ENCODE measurements at places on chromosomes 3 and 15. TPM values are rescaled to one million over a fixed set of nuclear protein-coding genes. Genes with fewer than 3 reads are reported as not detected.

DNA sequence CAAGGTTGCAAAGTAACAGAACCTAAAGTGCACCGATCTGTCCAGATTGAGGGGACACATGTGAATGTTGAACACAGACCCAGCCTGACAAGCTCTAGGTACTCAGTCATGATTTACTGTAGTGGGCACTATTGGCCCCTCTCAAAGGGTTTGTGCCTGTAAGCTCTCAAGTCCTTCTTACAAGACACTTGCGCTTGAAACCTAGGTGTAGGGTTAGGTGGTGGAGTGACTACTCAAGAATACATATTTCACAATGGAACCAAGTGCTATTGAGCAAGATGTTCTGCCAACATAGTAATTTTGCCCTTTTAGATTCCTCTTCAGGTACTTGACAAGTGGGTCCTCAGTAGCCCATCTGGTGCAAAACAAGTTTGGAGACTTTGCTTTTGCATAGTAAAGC is 169.9 kb downstream of the AKAP13 start:
- no peak for DNase-seq

- DNase-seq = no peak
Observed at GRCh38 chr3:46059432-46059831, 32.1 kb upstream of the XCR1 start.

DNA sequence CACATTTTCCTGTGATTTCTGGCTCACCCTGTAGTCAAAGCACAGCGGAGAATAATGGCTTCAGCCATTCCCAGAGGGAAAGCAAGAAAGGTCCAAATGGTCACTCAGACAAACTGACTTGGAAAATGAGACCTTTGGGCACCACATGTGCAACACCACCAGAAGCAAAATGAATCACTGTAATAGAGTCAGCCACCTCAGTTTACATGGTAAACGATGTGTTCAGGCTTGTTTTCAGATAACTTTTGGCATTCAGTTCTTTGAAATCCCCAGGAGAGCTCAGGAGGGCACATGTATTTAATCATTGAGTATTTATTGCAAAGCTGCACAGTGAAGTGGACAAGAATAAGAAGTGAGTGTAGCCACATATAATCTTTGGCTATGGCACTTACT is 38.4 kb upstream of the ALCAM start:
- DNase-seq = no peak

DNA sequence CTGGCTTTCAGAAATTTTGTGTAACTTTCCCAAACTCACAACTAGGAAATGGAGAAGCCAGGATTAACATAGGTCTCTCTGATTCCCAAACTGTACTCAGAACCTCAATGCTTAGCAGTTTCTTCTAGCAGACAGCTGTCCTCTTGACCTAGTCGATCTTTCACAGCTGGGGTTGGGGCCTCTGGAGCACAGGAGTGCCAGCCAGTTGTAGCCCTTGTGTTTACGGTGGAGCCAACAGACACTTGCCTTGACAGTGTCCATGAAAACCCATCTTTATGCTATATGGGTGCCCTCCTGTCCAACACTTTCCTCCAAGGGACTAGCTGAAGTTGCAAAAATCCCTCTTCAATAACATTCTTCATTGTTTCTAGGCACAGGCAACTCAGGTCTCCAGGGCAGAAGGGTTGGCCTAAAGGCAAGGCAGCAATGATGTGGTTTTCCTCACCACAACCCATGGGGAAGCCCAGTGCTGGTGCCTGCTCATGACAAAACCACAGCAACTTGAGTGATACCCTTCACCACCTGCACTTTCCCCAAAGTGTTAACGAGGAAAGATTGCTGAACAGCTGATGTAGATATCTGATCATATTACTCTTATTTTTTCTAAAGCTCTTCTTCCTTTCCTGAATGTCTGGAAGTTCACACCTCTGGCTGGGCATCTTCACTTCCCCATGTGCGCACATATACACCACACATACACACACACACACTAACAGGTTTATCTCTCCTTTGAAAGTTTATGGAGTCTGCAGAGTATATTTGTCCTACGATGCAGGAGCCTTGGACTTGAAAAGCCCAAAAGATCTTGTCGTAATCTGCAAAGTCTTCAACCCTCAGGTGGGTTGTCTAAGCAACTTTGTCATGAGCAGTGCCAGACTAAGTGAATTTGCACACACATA is 11.0 kb upstream of the KNG1 start:
- no peak for DNase-seq

- DNase-seq = no peak
Observed at GRCh38 chr15:100461049-100461448, 67.7 kb downstream of the CERS3 start.

DNA sequence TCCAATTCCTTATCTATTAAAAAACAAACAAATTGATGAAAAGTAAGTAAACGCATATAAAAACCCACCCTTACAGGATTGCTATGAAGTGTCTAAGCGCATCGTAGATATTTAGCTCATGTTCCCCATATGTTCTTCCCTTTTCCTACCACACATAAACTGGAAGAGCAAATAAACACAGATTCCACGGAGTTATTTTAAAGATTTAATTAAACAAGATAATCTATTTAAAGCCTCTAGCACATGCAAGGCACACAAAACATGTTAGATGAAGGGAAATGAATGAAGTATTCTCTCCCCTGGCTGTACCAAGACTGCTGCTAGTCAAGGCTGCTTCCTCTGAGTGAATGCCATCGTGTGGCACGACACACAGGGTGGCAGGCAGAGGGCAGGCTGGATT is 78.4 kb upstream of the FGF12 start:
- no peak for DNase-seq

GRCh38 chr3:21159543-21159906 is 591.5 kb downstream of the ZNF385D start:
- no peak for DNase-seq

DNA sequence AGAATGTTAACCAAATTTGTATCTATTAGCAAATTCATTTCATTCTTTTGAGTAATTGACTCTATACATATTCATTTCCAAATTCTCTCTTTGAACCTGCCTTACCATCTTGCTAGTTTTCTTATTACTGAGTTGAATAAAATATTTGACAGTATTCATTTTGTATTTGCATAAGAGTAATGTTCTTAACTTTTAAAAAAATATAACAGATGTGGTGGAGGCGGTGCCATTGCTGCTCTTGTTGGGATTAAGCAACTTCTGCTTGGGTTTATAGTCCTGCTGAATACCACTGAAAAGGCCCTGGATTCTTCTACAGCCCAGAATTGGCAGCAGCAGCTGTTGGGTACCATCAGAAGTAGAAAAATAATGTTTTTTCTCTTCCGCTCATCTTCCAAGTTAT is 148.9 kb upstream of the PEX5L start:
- no peak for DNase-seq

DNA sequence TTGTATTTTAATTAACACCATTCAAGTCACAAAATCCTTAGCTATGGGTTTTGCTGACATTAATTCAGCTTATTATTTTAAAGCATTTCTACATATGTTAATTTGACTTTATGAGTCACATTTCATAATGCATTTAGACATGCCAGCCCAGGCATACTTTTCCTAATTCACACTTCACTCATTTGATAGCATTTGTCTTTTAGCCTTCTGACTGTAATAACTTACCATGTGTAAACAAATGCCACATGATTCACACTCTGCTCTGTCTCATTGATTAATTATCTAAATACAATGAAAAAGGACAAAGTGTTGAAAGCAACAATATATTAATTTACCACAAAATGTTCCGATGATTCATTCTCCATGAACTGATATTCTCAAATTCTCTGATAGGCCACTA is 927.8 kb upstream of the EPHA6 start:
- no peak for DNase-seq

DNA sequence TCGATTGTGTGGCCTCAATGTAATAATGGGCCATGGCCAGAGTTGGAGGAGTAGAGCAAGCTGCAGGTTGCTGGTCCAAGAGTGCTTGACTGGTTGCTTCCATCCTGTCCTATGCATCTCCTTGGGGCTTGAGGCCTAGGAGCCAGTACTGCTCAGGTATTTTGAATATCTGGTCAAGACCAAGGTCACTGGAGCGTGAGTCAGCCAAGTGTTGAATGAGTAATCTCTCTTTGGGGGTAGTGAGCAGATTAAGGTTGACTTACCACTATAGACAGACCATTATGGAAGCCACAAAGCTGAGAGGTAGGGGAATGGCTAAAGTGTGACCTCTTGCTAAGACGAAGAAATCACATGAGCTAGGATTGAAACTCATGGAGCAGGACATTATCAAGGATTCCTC is 9.4 kb upstream of the PARP6 start:
- no peak for DNase-seq

- no peak for DNase-seq
Observed at GRCh38 chr15:71775856-71776255, 34.5 kb upstream of the NR2E3 start.

DNA sequence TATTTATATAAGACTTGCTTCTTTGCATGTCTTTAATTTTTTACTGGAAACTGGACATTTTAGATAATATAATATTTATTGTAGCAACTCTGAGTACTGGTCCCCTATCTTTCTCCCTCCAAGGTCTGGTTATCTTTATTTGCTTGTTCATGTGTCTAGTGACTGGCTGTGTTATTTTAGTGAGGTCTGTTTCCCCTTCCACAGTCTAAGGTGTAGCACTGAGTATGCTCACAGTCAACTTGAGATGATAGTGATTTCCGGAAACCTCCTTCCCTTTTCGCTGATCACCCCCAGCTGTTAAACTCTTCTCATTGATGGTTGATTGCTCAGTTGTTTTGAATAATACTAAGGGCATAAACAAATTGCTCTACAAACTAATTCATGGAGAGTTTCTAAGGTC is 37.0 kb downstream of the PCNP start:
- DNase-seq = no peak

DNA sequence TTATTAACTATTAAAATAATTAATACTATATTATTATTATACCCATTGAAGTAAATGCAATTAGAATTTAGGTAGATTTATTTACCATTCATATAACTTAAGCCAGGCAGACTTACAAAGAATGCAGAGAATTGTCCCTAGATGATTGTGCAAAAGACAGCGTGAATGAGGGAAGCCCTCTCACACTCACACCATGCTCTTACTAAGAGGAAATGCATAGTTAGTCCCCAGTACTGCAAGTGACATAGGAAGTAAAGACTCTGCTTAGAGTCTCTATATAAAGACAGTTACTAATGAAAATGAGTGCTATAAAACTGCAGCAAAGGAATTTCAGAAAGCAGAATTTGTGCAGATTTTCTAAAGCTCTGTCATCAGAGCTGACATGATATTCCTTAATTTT is 270.4 kb downstream of the ZBBX start:
- DNase-seq = no peak

GRCh38 chr3:127162947-127163645 is 29.8 kb upstream of the PRR23E start:
- no peak for DNase-seq

GRCh38 chr3:50248387-50248786 is 12.4 kb downstream of the GNAI2 start:
- no peak for DNase-seq

GRCh38 chr15:72339777-72340177 is 19.8 kb upstream of the CELF6 start:
- DNase-seq = no peak

GRCh38 chr3:113659101-113659541 is 37.3 kb downstream of the USF3 start:
- no peak for DNase-seq

DNA sequence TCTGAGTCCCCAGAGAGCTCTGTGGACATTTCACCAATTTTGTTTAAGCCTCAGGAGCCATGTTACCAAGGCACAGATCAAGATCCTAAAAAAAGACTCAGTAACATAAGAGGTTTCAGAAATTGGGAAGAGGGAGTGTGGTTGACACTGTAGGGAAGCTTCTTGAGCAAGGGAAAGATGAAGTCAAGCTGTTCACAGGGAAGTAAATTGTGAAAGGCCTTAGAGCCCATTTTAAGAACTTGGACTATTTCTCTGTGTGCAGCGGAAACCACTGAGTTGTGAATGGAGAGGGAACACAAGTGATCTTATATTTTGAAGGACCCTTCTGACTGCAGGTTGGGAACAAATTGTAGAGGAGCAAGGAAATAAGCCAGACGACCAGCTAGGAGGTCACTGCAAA is 18.7 kb downstream of the BCL2A1 start:
- no peak for DNase-seq

- DNase-seq = no peak
Observed at GRCh38 chr3:147653367-147653923, 244.3 kb downstream of the ZIC1 start.

DNA sequence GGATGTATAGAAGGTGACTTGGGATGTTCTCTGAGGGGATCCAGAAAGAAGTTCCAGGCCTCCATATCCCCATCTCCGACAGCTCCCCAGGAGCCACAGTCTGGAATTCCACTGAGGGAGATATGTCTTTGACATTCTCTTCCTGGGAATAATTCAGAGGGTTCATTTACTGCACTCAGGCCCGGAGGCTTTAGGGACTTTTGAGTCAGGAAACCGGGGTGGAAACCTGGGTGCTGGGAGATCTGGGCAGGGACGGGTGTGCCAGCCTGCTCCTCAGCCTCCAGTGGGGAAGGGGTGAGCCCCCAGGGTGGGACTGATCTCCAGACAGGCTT is 147.7 kb downstream of the SMAD6 start:
- DNase-seq = no peak

DNA sequence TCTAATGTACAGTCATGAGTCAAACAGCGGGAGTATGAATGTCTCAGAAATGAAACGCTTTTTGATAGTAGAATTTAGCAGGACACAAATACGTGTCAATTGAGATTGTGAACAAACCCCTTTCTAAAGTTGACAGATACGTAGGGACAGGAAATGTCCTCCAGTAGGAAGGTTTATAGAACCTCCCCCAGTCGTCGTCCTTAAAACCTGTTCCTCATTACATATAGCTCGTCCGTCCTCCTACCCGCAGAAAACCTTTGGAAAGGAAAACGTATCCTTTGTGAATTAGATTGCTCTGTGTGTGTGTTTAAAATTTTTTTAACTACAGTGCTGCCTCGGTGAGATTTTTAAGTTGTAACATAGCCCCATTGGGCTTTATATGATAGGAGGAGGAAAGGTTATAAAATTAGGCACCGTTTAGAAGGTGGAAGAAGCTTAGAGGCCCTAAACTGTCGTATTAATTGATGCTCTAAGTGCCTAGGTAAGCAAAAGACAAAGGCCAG is 4.1 kb downstream of the UBE2E1 start:
- DNase-seq = no peak

- no peak for DNase-seq
Observed at GRCh38 chr3:141844108-141844507, 32.3 kb upstream of the ATP1B3 start.

GRCh38 chr15:82031871-82032270 is 13.9 kb downstream of the MEX3B start:
- no peak for DNase-seq

GRCh38 chr3:194782698-194783404 is 97.2 kb downstream of the FAM43A start:
- DNase-seq = no peak

The BFSP2 gene
- total RNA-seq = not detected

The TGM5 gene
- total RNA-seq = not detected

The CASR gene
- not detected for total RNA-seq

The LRRC49 gene
- 8.9 TPM for total RNA-seq

The CYP1A1 gene
- total RNA-seq = 0.54 TPM

The CLSTN2 gene
- 7.6 TPM for total RNA-seq

The POLR2M gene
- 90.2 TPM for total RNA-seq

The NANOGP8 gene
- 0.81 TPM for total RNA-seq

The BTLA gene
- 0.35 TPM for total RNA-seq

The FAM174B gene
- total RNA-seq = 6.1 TPM

The GAP43 gene
- 6.1 TPM for total RNA-seq

The ARNT2 gene
- 5.8 TPM for total RNA-seq

The SCG5 gene
- 3.3 TPM for total RNA-seq

The CEP97 gene
- total RNA-seq = 20.1 TPM

The ADAMTS17 gene
- 2.8 TPM for total RNA-seq
